ENCODE measurements at places on chromosomes 7 and 10. TPM values are rescaled to one million over a fixed set of nuclear protein-coding genes. Genes with fewer than 3 reads are reported as not detected.

The SVOPL gene
- 4.9 TPM for total RNA-seq

The FOXP2 gene
- not detected for total RNA-seq

The CYP26C1 gene
- total RNA-seq: 0.17 TPM

The AGR3 gene
- not detected for total RNA-seq

The PIK3AP1 gene
- 5.3 TPM for total RNA-seq

The ARMC3 gene
- not detected for total RNA-seq

The POMZP3 gene
- total RNA-seq: 12.7 TPM

The VSTM2A gene
- not detected for total RNA-seq

The UPK3B gene
- total RNA-seq: 2.7 TPM

The KCND2 gene
- total RNA-seq: not detected

The TMEM26 gene
- not detected for total RNA-seq

The TMEM213 gene
- not detected for total RNA-seq

The SVIL gene
- total RNA-seq: 10.3 TPM

Measured in activated naive CD8-positive, alpha-beta T cell treated with anti-CD3 and anti-CD28 coated beads, Interleukin-2, amount 10 ng/mL, durations not matched to agents 7 days and 5 days (primary cell).